Stimulated activated CD8-positive, alpha-beta memory T cell treated with anti-CD3 and anti-CD28 coated beads, Interleukin-7, amount 100 ng/mL, for 1 hour (primary cell): ENCODE measurements at places on chromosomes 12 and 14.

- no peak for DNase-seq
Measured at GRCh38 chr12:70853326-70853725, 67.2 kb downstream of the PTPRR start.

DNA sequence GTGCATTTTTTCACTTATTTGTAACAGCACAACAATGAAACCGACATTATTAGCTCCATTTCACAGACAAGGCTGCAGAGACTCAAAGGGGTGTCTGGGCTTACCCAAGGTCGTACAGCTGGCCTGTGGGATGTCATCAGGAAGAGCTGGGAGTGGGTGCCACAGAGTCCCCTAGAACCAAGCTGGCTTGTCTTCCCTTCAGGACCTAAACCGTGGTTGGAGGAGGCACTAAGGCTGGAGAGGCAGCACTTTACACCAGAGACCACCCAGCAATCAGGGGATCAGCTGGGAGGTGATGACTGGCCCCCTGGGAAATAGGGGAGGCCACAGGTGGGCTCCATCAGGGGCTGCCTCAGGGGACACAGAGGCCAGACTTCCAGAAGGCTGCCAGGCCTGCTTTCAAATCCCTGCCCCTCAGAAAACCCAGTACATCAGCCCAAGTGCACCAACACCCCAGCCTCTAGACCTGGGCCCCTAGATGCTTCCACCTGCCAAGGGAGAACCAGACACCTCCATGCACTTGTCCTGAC lies 28.3 kb downstream of the DIO3 start:
- no peak for DNase-seq

DNA sequence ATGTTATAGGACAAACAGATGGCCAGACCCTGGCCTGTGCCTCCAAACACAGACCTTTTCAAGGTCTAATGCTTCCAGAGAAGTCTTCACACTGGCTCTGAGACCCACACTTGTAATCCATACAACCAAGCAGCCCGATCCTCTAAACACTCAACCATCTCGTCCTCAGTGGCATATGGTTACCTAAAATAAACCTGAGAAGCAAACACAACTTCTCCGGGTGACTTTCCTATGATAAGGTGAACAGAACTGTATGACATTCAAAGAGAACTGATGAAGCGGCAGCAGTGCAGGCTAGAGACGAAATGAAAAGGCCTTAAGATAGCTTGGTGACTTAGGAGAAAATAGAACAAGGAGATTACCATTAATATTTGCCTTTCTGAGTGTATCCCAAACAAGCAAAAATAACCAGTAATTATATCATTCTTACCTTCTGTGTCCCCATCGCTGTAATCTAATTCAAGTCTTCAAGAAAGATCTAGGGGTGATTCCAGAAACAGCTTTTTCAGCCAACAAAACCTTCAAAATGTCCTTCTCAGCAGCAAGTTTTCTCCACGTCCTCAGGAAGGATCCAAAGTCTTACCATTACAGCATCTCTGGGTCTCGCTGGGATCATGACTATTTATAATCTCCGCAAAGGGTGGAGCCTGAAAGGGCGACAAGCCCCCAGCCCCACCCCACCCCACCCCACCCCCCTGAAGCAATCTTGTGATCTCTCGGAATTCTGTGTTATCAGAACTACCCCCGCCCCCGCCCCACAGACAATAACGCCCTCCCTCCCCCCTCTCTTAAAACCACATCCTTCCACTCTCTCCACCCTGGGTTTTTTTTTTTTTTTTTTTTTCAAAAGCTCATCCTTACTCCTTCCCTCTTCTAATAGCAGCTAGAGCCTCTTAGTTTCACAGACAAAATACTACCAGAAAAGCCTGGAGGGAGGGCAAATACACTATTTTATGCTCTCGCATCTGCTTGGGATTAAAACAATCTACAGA lies at the start of gene SLC2A3:
SLC2A3 (minus strand) TSS at position 598 of the 992 bp plus-strand sequence; CDS start at position 445, 153 bp downstream.
- peak; percentile 58 for DNase-seq

GRCh38 chr14:104187121-104187889 lies 48.9 kb downstream of the KIF26A start:
- no peak for DNase-seq

GRCh38 chr12:26642361-26642760 lies 190.6 kb downstream of the ITPR2 start:
- no peak for DNase-seq
